ENCODE measurements at places on chromosomes 7 and 10. TPM values are rescaled to one million over a fixed set of nuclear protein-coding genes. Genes with fewer than 3 reads are reported as not detected.
A peak's percentile ranks its signal among the peaks of the same experiment; 100 is the strongest.

- no peak overlapping the region for H3K27ac ChIP-seq
- DNase-seq, result no peak
- no peak overlapping the region for H3K4me3 ChIP-seq
- no peaks in the 10 kb centered on the region for H3K4me1 ChIP-seq
- no peaks in the 10 kb centered on the region for H3K36me3 ChIP-seq
These were observed 91.0 kb upstream of the TMEM72 start for GRCh38 chr10:44820094-44820493.

The MYL10 gene
- not detected for total RNA-seq

DNA sequence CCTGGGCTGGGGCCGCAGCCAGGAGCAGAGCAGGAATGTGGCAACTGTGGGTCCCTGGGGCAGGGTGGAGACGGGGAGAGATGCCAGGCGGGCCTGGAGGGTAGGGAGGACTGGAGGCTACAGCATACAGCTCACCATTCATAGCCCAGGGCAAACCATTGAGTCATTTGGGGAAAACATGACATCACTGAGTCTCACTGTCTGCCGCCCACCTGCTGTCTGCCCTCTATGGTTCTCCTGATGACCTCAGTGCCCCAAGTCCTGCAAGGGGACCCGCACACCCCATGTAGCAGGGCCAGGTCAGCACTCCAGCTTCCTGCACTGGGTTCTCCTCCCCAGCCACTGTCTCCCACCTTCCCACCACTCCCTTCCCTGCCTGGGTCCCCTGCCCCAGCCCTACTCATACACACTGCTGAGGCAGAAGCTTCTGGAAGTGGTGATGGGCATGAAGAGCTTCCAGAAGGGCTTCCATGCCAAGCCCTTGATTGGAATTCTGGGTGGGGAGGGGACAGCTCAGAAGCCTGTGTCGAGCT lies 10.4 kb downstream of the CHST3 start:
- peaks cover 10% of the 10 kb centered on the region for H3K4me1 ChIP-seq
- H3K4me3 ChIP-seq, result no peak overlapping the region

DNA sequence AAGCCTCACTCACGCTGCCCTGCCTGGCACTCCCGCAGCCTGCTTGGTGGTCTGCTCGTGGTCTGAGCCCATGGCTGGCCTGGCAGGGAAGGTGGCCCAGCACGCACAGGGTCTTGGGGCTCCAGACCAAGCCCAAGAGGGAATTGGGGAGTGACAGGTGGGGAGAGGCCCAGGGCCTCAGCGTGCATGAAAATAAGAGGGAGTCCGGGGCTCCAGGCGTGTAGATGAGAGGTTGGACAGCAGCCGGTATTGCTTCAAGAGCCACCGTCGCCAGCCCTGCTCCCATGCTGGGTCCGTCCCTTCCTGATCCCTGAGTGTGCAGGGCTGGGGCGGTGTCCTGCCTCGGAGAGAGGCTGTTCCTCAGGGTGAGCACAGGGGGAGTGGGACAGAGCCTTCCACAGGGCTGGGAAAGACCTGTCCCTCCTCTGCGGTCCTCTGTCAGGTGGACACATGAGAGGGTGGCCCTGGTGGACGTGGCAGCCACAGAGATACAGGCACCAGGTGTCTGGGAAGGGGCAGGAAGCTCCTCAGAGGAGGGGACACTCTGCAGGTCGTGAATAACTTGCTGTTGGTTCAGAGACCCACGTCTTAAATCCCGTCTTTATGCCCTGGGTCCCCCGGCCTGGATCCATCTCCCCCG lies 113.1 kb downstream of the INPP5A start:
- no peak for DNase-seq
- no peaks in the 10 kb centered on the region for H3K36me3 ChIP-seq
- H3K27ac ChIP-seq, result no peak overlapping the region
- no peak overlapping the region for H3K4me3 ChIP-seq
- no peaks in the 10 kb centered on the region for H3K27me3 ChIP-seq

The HMX3 gene
- total RNA-seq, result not detected

DNA sequence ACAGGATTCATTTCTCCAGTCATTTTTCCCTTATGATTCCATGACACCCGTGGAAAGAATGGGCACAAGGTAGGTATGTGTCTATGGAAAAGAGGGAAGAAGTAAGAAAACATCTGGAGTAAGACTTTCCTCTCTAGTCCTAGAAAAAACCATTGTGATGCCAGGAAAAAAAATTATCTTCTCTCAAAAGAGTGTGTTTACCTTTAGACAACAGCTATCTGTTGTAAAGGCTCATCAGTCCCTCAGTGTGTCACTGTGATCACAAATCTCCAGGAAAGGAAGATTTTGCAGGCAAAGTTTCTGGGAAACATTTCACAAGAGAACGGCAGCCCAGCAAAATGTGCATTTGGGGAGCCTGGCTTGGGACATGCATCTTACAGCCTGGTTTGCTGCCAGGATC lies 44.8 kb downstream of the CALML3 start:
- H3K27ac ChIP-seq, result no peak overlapping the region
- no peaks in the 10 kb centered on the region for H3K36me3 ChIP-seq
- H3K27me3 ChIP-seq, result peaks cover 6% of the 10 kb centered on the region
- H3K4me1 ChIP-seq, result peaks cover 11% of the 10 kb centered on the region
- H3K4me3 ChIP-seq, result no peak overlapping the region
- no peak for DNase-seq

DNA sequence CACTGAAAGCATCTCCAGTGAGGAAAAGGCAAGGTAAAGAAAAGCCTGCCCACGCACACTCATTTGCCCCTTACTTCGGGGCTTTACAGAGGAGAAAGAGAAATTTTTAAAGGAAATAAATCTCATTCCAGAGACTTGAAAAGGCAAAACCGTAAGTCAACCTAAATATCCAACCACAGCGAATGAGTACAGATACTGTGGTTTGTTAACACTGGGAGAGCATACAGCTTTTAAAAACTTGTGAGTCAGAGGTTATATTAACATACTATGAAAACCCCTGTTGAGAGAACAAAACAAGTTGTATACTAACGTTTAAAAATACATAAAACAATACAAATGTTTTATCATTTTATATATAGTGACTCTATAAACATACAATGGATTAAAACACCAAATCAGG lies 28.6 kb upstream of the ST7 start:
- DNase-seq, result no peak
- peaks cover 7% of the 10 kb centered on the region for H3K36me3 ChIP-seq
- no peak overlapping the region for H3K4me3 ChIP-seq

DNA sequence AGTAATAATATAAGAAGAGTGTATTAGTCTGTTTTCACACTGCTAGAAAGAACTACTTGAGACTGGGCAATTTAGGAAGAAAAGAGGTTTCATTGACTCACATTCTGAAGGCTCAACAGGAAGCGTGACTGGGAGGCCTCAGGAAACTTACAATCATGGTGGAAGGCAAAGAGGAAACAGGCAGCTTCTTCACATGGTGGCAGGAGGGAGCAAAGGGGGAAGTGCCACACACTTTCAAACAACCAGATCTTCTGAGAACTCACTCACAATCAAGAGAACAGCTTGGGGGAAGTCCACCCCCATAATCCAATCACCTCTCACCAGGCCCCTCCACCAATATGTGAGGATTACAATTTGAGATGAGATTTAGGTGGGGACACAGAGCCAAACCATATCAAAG lies 212.5 kb upstream of the HDAC9 start:
- no peak for DNase-seq
- no peak overlapping the region for H3K27ac ChIP-seq
- no peaks in the 10 kb centered on the region for H3K27me3 ChIP-seq
- H3K36me3 ChIP-seq, result no peaks in the 10 kb centered on the region

DNA sequence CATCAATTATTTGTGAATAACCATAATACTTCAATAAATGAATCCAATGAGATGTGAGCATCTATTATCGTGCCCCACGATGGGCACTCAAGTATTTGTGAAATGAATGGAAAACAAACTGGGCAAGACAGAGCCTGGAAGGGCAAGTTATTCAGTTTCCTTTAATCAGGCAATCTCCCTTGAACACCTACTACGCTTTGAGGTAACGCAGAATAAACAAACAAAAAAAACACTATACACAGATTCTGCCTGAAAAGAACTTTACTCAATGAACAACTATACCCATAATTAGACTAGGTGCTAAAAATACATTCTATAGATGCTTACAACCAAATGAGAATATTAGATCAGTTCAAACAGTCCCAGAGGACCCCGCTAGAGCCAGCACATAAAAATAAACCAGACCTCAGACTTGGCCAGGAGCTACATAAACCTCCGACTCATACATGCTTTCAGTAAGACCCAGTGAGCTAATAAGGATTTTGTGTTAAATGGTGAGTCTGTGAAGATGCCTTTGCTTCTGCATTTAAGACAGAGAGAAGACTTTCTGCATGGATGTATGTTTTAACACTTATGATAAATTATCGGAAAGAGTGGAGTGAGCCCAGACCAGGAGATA lies 121.3 kb downstream of the MPP7 start:
- H3K4me3 ChIP-seq, result no peak overlapping the region
- H3K36me3 ChIP-seq, result no peaks in the 10 kb centered on the region
- no peaks in the 10 kb centered on the region for H3K27me3 ChIP-seq

DNA sequence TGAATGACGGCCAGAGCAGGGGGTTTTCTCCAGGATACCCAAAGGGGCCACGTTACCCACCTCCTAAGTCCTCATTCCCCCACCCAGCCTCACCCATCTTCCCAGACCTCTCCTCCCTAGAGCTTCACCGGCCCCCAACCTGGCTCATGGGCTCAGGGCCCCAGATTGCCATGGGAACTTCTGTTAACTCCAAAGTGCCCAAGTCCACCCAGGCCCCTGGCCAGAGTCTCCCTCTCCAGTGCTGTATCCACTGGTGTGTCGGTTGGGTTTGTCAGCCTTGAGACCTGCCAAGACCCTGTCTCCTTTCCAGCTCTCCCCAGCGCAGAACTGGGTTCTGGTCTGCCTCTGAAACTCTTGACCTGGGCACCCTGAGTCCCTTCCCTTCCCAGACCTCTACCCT lies 37.1 kb upstream of the ZMIZ2 start:
- no peak overlapping the region for H3K27ac ChIP-seq
- H3K4me1 ChIP-seq, result peaks cover 7% of the 10 kb centered on the region
- H3K4me3 ChIP-seq, result no peak overlapping the region
- no peak for DNase-seq
- peaks cover 3% of the 10 kb centered on the region for H3K36me3 ChIP-seq

The AKR1D1 gene
- total RNA-seq, result not detected

DNA sequence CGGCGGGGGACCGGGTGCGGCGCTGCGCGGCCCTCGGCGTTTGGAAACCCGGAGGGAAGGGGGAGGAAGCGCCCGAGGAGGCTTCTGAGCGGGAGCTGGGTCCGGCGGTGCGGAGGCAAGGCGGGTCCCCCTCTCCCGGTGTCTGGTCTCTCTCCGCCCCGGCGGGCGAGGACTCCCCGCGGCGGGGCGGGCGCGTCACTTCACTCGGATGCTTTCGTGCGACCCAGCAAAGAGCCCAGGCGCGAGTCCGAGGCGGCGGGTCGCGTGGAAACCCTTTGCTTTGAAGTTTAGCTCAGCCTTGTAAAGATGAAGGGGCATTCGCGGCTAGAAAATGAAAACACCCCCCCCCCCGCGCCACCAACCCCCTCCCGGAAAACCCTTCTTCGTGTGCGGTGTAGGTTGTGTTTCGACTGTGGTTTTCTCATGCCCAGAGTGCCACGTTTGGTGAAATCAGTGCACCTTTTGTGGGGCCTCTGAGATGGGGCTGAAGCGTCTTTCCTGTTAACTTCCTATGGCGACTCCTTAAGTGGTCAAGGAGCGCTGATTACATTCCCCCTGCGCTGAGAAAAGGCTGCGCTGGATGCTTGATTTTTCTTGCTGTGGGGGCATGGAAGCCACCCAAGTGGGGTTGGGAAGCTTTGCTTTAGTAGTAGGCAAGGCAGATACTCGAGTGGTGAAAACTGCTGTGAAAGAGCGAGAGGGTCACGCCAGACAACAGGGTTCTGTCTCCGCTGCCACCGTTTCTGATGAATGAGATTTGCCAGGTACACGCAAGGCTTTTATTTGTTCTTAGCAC lies 876 bp downstream of the GNAI1 start:
- H3K27me3 ChIP-seq, result peaks cover 70% of the 10 kb centered on the region
- peak; percentile 47 for DNase-seq
- peak overlapping the region; percentile 74 for H3K4me3 ChIP-seq
- H3K27ac ChIP-seq, result no peak overlapping the region
